Mesenchymal stem cell (in vitro differentiated cells and primary cell): ENCODE measurements at places on chromosomes 4 and X.

GRCh38 chrX:38494239-38494823 lies 67.0 kb upstream of the TSPAN7 start:
- DNase-seq, result no peak

DNA sequence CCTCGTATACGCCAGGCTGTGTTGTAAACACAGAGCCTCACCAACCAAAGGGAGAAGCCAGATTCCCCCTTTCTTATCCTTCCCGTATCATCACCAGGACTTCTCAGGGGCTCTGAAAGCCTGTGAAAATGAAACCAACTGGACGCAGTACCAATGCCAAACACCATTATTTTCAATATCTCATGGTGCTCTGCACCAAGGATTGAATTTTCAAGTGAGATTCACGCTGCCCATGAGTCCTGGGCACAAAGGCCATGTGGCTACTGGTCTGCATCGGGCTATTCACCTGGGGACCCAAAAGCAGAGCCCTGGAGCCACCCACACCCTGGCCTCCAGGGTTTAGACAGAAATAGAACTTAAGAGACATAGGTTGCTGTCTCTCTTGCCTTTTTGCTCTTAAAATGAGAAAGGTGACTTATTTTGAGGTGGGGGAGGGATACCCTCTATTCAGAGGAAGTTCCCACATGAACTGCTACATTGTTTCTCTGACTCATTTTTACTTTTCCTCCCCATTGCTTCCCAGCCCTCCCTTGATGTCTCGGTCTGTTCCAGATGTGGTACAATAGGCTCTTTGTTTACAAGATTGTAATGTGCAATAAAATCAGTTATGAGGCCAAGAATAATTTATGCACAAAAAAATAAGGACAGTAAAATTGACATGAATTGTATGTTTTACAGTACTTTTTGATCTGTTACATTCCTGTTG lies 55.4 kb downstream of the MAML3 start:
- DNase-seq, result peak; percentile 55

DNA sequence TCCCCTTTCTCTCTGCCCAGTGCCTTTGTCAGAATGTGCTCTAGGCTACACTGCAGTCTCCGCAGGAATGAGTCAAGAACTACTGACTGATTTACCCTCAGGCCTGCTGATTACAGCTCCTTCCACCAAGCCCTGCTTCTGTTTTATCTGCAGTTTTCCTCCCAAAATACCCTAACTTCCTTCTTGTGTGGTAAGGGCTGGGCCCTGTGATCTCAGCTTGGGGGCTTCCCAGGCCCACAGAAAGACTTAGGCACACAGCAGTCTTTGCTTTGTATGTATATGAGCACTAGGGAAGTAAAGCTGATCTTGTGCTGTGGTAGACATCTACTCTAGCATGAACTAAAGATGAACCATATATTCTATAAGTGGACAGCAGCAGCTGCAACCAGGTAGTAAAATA lies 18.8 kb downstream of the PAK3 start:
- no peak for DNase-seq

GRCh38 chr4:23290656-23291055 lies 597.9 kb downstream of the GBA3 start:
- peak; percentile 8 for DNase-seq

DNA sequence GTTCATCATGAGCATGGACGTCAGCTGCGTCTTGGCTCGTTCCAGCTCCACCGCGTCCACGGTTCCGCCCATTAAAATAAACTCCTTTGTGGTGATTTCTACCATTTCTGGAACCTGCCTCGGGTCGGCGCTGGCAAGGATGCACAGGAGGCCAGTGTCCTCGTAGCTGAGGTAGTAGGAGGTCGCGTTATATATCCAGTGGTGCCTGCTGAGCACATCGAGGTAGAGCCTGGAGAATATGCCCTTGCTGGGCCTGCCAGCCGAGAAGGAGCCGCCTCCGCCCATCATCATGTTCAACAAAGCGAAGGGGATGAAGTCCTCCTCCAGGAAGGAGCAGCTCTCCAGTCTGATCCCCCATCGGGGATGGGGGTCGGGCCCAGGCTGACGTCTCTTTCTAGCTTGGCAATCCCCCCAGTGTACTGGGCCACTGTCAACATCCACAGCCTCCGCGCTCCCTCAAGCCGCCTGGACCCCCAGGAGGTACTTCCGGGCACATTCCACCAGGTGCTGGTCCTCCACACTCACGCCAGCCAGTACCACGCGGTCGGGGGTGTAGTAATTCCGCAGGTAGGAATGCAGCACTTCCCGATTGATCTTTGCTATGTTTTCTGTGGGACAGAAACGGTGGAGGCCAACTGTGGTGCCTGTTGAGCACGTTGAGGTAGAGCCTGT lies 120.9 kb upstream of the GRID2 start:
- no peak for DNase-seq

GRCh38 chr4:176277162-176277904 lies 8.3 kb upstream of the ASB5 start:
- DNase-seq, result peak; percentile 75

- no peak for DNase-seq
Observed at GRCh38 chr4:148265627-148266026, 176.6 kb downstream of the NR3C2 start.
